ENCODE measurements at places on chromosomes 11 and 22.

DNA sequence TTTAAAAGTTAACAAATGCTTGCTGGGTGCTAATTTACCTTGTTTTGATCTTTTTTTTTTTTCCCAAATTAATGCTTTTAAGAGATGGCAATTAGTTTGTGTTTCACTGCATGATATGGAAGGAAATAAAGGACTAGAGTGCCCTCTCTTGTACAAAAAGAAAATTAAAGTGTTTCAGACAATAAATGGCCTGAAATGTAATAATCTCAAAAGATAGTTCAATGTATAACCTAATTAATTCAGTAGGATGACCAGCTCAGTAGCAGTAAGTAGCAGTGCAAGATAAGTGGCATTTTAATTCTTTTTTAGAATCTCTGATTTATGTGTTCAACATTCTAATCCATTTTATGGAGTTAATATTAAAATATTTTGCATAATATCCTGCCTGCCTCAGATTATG is 39.9 kb upstream of the MYO18B start:
- DNase-seq, result no peak
- no peak overlapping the region for H3K27ac ChIP-seq
- H3K36me3 ChIP-seq, result no peaks in the 10 kb centered on the region
- peaks cover 2% of the 10 kb centered on the region for H3K4me1 ChIP-seq
- no peak overlapping the region for H3K4me3 ChIP-seq

DNA sequence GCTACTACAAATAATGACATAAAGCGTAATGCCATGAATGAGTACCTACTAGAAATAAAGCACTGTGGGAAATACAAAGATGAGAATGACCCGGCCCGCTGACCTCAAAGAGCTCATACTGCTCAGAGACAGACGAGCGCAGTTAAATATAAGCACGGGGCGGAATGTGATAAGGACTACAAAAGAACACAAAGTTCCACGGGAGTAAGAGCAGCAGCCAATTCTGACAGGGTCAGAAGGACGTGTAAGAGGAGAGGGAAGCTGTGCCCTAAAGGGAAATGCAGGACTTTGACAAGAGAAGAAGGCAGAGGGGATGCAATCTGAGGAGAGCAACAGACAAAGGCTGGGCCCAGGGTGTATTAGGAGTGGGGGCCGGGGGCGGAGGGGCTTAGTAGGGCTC is 314.6 kb downstream of the LARGE1 start:
- no peaks in the 10 kb centered on the region for H3K36me3 ChIP-seq
- no peaks in the 10 kb centered on the region for H3K4me1 ChIP-seq
- H3K4me3 ChIP-seq, result no peak overlapping the region
- DNase-seq, result no peak
- H3K27me3 ChIP-seq, result no peaks in the 10 kb centered on the region
- H3K27ac ChIP-seq, result no peak overlapping the region

DNA sequence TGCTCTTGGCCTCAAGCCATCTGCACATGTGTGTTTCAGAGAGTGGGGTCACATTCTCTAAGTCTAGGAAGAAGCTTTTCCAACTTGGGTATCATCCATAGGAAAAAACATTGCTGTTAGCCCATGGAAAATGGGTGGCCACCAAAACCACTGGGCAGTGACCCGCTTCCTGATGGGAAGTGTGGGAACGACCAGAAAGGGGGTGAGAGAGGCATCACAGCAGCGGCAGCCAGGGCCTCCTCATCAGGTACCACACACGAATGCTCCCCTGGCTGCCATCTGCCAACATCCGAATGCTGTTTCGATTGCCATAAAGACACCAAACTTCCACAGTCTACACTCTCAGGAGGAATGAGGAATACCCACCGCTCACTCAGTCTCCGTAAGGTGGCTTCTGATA is 40.3 kb downstream of the CHKA start:
- H3K27me3 ChIP-seq, result no peaks in the 10 kb centered on the region
- H3K27ac ChIP-seq, result no peak overlapping the region
- no peaks in the 10 kb centered on the region for H3K36me3 ChIP-seq
- H3K4me1 ChIP-seq, result no peaks in the 10 kb centered on the region

DNA sequence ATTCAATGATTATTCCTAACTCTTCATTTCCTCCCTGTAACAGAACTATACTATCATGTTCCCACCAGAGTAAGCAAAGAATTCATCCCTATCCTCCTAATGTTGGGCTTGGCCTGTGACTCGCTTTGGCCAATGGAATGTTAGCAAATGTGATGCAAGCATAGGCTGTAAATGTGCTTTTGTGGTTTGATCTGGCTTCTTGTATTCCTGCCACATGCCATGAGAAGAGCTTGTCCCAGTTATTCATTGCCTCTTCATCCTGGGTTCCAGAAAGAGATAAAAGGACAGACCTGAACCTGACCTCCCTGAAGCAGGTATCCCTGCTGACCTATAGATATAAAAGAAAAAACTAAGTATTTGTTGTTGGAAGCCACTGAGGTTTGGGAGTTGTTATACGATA is 51.0 kb downstream of the SYTL2 start:
- peaks cover 37% of the 10 kb centered on the region for H3K4me1 ChIP-seq
- no peaks in the 10 kb centered on the region for H3K36me3 ChIP-seq
- DNase-seq, result no peak
- no peaks in the 10 kb centered on the region for H3K27me3 ChIP-seq

DNA sequence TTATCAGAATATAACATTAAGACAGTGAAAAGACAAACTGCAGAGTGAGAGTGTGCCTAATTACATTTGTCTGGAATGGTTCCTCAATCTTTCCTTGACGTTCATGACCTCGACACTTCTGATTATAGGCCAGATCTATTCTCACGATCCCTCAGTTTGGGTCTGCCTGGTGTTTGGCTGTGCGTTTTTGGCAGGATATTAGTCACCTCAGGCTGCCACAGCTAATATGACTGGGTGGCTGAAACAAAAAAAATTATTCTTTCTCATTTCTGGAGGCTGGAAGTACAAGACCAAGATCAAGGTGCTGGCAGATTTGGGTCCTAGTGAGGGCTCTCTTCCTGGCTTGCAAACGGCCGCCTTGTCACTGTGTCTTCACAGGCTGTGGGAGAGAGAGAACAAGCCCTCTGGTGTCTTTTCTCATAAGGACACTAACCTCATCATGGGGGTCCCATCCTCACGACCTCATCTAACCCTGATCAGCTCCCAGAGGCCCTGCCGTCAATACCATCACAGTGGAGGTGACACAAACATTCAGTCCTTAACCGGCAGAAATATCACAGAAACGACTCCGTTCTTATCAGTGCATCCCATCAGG is 23.2 kb downstream of the IFITM10 start:
- H3K4me3 ChIP-seq, result no peak overlapping the region
- no peak for DNase-seq
- no peaks in the 10 kb centered on the region for H3K36me3 ChIP-seq
- H3K27ac ChIP-seq, result no peak overlapping the region
- H3K27me3 ChIP-seq, result peaks cover 47% of the 10 kb centered on the region

GRCh38 chr22:45077826-45078334 is 68.1 kb upstream of the PHF21B start:
- no peaks in the 10 kb centered on the region for H3K36me3 ChIP-seq
- peaks cover 2% of the 10 kb centered on the region for H3K4me1 ChIP-seq
- H3K27ac ChIP-seq, result no peak overlapping the region

GRCh38 chr11:67045314-67045713 is 11.3 kb upstream of the RHOD start:
- H3K4me3 ChIP-seq, result no peak overlapping the region
- H3K27me3 ChIP-seq, result peaks cover 56% of the 10 kb centered on the region
- no peaks in the 10 kb centered on the region for H3K36me3 ChIP-seq
- H3K27ac ChIP-seq, result no peak overlapping the region
- no peak for DNase-seq

GRCh38 chr22:43232445-43232844 is 45.5 kb upstream of the TTLL12 start:
- no peak overlapping the region for H3K27ac ChIP-seq
- DNase-seq, result no peak

DNA sequence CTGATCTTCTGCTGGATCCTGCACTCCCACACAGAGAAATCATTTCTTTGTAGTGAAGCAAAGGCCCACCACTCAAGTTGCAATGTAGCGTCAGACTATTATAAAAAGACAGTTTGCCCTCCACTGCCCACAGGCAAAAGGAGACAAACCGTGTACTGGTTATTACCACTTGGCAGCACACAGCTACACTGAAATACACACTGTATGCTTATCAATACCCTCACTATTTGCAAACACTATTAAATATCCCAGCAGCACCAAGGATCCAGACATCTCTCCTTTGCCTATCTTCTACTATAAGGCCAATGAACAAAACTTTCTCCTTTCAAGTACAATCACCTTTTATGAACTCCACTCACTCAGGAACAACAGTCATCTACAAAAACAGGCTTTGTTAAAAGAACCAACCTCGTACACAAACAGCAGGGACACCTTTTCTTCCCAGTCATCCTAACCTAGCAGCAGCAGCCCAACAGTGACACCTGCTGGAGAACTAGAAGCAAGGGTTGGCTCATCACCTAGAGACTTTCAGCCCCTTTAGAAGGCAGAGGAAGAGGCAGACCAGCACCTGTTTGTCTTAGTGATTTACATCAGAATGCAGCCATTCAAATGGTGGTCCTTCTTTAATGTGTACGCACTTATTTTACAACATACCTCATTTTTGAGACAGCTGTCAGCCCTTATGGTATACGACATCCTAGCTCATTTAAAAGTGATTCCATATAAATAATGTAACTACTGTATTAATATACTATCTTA is 56.1 kb downstream of the AMBRA1 start:
- no peaks in the 10 kb centered on the region for H3K27me3 ChIP-seq
- H3K27ac ChIP-seq, result no peak overlapping the region
- no peaks in the 10 kb centered on the region for H3K4me1 ChIP-seq
- peak; percentile 58 for DNase-seq

DNA sequence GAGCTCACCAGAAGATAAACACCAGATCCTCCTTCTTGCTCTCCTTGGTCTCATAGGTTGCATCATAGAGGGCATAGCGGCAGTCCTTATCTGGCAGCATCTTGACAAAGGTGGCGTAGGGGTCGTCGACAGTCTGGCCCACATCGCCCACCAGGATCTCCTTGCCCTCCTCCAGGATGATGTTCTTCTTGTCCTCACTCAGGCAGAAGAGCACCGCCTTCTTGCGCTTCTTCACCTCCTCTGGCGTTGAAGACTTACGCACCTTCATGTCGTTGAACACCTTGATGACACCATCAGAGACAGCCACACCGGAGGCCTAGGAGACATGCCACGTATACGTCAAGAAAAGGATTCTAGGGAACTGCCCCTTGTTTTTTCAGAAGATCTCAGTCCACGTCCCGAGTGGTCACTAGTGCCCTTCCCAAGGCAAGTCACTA is 2.0 kb downstream of the CFL1 start:
- peaks cover 21% of the 10 kb centered on the region for H3K36me3 ChIP-seq
- no peaks in the 10 kb centered on the region for H3K27me3 ChIP-seq
- H3K27ac ChIP-seq, result peak overlapping the region; percentile 40
- H3K4me3 ChIP-seq, result peak overlapping the region; percentile 93
- H3K4me1 ChIP-seq, result peaks cover 64% of the 10 kb centered on the region
- no peak for DNase-seq

DNA sequence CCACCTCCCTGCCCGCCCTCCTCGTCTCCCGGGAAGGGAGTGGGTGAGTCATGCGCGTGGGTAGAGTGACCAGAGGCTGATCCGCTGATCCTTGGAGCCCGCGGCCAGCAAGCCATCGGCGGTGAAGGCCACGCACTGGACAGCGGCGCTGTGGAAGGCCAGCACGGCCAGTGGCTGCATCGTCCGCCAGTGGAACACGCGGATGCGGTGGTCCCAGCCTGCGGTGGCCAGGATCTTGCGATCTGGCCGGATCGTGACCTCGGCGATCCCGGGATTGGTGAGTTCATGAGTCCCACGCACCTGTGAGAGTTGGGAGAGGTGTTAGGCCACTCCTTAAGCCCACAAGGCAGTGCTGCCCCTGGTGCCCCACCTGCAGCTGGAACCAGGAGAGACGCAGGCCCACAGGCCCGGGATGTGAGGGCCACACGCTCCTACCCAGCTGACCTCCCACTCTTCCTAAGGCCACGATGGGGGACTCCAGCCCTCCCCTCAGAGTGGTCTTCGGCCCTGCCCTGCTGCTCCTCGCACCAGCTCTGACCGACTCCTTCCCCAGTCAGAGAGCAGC is 28.2 kb downstream of the TBX1 start:
- H3K27ac ChIP-seq, result no peak overlapping the region
- H3K4me3 ChIP-seq, result no peak overlapping the region
- no peaks in the 10 kb centered on the region for H3K4me1 ChIP-seq
- DNase-seq, result no peak
- peaks cover 3% of the 10 kb centered on the region for H3K36me3 ChIP-seq

All from T-cell (primary cell).